Stimulated activated CD8-positive, alpha-beta memory T cell treated with anti-CD3 and anti-CD28 coated beads, Interleukin-2, amount 100 ng/mL, for 48 hours (primary cell): ENCODE measurements at places on chromosomes 12 and 14.

GRCh38 chr12:13976880-13977279 lies 4.5 kb downstream of the GRIN2B start:
- DNase-seq = no peak

- no peak for DNase-seq
Observed at GRCh38 chr14:81509838-81510452, 23.7 kb downstream of the SEL1L start.

- DNase-seq = no peak
Observed at GRCh38 chr14:33335366-33335765, 396.7 kb downstream of the NPAS3 start.

GRCh38 chr12:101209319-101210302 lies at the start of gene SLC5A8:
TSS of gene SLC5A8 (minus strand) at chr12:101210238. CDS start at chr12:101209848, 390 bp downstream.
- no peak for DNase-seq

DNA sequence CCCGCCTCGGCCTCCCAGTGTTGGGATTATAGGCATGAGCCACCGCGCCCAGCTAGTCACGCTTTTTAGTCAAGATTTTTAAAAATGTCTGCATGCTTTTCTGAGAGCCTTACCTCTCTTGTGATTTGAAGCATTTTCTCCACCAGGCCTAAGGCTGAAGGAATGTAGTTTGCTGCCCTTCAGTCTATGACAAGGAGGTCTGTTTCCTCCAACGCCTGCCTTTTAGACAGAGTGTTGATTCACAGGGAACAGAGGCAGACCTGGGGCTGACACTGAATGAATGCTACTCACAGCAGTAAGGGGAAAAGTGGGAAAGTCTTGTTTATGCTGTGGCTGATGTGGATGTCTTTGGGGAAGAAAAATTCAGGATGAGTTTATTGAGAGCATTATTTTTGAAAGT lies 27.2 kb upstream of the MDM2 start:
- no peak for DNase-seq

- DNase-seq = no peak
Observed at GRCh38 chr12:95730457-95730856, 60.1 kb downstream of the NTN4 start.

DNA sequence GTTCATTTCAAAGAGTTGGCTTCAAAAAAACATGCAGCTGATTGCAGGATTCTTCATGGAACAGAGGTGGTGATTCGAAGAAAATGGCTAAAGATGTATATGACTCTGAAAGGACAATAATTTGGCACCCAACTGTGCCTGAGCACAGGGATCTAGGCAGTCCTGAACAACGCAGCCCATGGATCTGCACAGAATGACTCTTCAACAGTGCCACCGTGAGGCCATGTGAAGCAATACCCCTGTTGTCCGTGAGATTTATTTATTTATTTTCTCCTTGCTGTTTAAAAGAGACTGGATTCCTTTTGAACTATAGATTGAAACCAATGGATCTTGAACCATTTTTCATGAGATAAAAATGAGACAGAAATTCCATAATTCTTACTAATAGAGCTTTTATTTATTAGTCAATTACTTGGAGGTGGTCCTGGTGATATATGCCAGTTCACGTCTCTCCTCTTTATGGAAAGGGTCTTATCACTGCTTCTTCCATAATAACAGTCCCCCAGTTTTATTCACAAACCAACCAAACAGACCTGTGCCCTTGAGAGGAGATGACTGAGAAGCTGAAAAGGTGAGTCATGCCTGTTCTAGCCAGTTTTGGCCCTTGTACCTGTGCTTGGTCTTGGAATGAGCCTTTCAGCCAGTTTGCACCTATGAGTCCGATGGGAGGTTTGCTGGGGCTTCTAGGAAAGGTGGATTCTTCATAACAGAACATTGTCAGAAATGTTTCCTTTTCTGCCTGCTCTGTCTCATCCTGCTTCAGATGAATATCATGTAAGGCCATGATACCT lies 1598.3 kb downstream of the AACS start:
- no peak for DNase-seq

- no peak for DNase-seq
Observed at GRCh38 chr12:105212438-105212837, 23.5 kb downstream of the APPL2 start.

GRCh38 chr14:106309423-106309822 lies 783.0 kb downstream of the TMEM121 start:
- DNase-seq = no peak

DNA sequence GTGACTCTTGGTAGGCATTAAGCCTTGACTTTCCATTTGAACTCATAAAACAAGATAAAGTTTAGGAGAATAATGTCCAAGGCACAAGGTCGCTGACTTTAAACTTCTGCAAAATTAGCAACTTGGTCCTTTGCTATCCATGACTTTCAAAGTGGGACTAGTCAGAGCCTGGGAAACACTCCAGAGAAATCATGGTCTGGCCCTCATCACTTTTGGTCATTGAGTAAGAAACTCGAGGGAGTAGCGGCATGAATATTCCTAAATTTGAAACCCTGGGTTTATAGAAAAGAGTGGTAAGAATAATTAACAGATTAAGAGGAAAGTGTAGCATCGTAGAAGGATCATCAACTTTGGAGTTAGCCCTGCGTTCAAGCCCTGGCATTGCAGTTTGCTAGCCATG lies 16.9 kb upstream of the APPL2 start:
- DNase-seq = no peak

- no peak for DNase-seq
Observed at GRCh38 chr12:24066865-24067264, 117.4 kb upstream of the SOX5 start.

DNA sequence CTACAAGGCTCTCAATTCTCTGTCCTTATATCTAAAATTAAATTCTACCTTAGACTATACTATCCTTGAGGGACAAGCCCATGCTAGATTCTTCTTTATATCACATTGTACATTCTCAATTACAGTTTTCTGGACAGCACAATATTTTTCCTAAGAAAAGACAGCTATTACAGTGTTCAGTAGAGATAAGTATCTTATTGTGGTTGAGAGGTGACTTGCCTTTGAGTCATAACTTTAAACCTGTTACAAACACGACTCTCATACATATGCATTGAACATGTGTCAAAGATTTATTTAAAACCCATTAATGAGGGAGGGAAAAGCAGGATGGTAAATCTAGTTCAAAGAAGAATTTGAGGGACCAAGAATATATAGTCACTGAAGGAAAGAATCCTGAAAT lies 61.1 kb downstream of the TPH2 start:
- no peak for DNase-seq

- no peak for DNase-seq
Observed at GRCh38 chr12:58148405-58148804, 207.0 kb downstream of the ATP23 start.

DNA sequence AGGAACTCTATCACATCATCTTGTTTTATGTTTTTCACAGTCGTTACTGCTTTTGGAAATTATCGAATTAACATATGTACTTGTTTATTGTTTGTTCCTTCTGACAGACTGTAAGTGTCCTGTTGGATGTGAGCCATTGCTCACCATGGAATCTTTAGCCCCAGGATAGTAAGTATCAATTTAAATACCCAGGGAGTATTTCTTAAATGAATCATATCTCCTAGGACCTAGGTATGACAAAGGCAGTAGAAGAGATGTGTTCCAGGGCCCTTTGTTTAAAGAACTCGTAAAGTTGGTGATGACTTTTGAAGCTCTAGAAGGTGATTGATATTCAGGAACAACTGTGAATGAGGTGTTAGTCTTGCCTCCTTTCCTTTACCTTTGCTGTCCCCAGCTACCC lies 30.3 kb upstream of the STRAP start:
- DNase-seq = no peak

- no peak for DNase-seq
Observed at GRCh38 chr14:22539831-22540230, 49.2 kb downstream of the DAD1 start.

GRCh38 chr12:40825156-40825555 lies 132.9 kb downstream of the CNTN1 start:
- DNase-seq = no peak

GRCh38 chr14:96811985-96812667 lies 14.9 kb downstream of the VRK1 start:
- DNase-seq = no peak

GRCh38 chr14:31578266-31578665 lies 17.1 kb downstream of the NUBPL start:
- no peak for DNase-seq

GRCh38 chr14:49550286-49551184 lies 35.6 kb downstream of the RPS29 start:
- DNase-seq = no peak

DNA sequence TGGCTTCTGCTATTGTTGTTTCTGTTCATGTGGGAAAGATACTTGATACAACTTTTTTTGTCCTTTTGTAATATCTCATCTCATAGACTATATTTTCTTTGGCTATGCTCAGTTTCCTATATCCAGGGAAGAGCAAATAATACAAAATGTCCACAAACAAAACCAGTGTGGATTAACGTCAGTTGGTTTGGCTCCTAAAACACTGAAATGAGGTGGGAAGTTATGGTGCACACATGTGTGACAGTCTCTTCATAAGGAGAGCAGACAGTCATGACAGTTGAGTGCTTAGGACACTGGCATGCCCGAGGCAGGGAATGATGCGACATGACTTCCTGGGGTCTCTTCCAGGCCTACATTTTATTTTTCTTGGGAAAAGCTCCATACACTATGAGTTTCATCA lies 27.5 kb downstream of the RHOJ start:
- no peak for DNase-seq

GRCh38 chr14:58662759-58663158 lies 25.0 kb downstream of the DACT1 start:
- no peak for DNase-seq

DNA sequence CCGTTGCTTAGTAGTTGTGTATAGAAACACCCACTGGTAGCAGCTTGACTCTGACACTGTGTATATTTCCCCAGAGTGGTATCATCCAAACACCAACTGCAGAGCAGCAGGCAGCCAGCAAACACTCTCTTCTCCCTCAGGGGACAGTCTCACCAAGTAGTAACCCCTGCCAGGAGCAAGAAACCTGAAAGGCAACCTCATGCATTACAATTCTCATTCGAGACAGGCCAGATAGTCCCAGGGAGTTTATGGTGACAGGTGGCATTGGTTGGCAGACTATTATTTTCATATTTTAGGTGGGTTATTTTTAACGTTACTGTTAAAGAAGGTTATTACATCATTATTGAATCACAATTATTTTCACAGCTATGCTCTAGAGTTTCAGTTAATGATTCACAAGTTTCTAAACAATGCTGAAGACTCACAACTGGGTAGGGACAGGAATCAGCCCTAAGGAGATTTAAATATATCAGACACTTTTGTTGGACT lies 222.8 kb downstream of the EGLN3 start:
- no peak for DNase-seq

DNA sequence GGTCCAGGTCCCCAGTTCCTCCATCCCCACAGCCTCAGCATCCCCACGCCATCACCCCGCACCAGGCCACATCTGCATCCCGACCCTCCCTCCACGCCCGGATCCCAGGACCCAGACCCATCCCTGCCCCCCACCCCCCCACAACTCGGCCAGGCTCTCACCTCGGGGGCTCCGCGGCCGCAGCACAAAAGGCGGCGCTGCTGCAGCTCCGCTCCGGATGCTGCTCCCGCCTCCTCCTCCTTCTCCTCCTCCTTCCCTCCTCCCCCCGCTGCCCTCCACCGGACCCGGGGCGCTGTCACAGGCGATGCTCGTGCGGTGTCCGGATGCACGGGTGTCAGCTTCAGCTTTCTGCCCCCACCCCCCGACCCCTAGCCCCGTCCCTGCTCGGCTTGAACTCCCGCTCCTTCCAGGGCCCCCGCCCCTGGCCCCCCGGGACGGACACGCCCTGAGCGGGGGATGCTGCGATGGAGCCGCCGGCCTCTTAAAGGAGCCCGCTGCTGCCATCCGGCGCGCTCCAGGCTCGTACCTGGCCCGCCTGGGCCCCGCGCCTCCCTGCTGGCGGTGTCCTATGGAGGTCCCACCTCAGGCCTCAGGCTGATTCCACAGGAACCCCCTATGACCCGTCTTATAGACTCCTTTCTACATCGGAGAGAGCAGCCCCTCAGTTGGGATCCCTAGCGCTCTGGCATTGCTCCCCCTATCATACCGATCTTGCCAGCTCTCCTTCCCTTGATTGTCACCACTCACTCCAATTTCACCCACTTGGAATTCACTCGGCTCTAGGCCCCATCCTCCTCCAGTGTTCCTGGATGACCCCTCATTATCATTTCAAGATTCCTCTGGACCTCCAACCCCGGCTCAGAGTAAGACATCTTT lies at the start of gene MAP3K12:
MAP3K12 (minus strand) TSS at position 193 of the 876 bp plus-strand sequence. CDS start 12,067 bp downstream, outside the sequence.
- DNase-seq = peak; percentile 49

GRCh38 chr12:127555071-127555470 lies 711.9 kb upstream of the TMEM132C start:
- DNase-seq = no peak

- DNase-seq = no peak
Observed at GRCh38 chr12:62396750-62397149, 69.9 kb upstream of the MON2 start.

- no peak for DNase-seq
Observed at GRCh38 chr12:44379831-44380230, 496.3 kb downstream of the NELL2 start.

- DNase-seq = no peak
Observed at GRCh38 chr12:4985820-4986219, 57.9 kb upstream of the KCNA5 start.

- no peak for DNase-seq
Observed at GRCh38 chr12:78431931-78432330, 432.6 kb upstream of the SYT1 start.

DNA sequence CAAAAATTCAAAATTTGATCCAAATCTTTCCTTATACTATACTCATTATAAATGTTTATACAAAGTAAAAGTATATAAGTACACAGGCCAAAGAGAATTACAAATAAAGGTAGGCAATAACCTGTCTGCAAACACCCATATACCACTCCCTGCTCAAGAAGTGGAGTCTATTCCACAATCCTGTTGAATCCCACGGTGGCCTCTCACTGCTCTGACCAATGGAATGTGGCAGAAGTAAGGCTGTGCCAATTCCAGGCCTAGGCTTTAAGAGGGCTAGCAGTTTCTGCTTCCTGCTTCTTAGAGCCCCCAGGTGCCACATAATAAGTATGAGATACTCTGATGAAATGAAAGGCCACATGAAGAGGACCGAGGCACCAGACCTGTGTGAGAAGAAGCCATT lies 79.8 kb upstream of the CFL2 start:
- no peak for DNase-seq

DNA sequence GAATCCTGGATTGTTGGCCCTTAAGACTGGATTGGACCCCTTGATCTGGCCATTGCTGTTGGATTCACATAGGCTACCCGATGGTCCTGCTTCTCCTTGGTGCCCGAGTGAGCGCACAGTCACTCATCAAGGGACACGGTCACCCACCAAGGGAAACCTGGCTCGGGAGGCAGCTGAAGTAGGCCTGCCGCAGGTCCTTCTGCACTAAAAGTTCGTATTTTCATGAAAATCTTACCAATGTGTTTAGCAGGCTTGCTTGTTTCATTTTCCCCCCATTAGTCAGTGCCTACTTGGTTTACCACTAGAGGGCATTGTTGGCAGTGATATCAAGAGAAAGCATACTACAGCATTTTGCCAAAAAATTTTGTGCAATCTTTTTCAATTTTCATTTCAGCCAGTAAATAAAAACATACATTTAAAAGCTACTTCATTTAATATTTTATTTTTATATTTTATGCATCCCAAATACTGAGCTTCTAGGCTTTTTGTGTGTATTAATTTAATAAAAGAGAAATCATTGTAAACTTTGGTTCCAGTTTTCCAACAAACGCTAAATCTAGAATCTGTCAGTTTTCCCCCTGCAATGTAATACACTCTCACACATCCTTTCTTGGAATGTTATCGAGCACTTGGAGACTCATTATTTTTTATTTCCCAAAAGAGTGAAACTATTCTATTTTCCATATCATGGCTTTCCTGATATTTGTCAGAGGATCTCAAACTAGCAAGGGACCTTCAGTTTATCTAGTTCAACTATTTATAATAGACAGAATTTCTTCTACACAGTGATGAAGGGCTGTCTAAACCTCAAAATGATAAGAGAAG lies 116.7 kb downstream of the LMNTD1 start:
- no peak for DNase-seq
